ENCODE measurements at places on chromosomes 13 and 19.

DNA sequence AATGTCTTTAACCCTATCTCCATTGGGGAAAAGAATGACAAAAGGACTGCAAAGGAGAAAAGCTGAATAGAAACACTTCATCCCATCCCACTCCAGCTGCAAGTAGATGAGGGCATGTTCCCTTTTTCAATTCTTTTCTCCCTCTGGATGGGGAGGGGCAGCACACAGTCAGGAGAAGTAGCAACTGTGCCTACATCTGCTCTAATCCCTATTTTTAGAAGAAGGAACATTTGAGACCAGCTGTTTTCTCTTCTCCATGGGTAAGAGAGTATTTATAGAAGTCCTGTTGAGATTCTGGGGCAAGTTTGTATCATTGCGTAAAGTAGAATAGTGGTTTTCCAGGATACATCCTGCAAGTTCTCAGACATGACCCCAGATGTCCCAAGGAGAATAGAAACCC is 9.3 kb upstream of the GTF3A start:
- DNase-seq: no peak

GRCh38 chr13:37602733-37603381 is 4.3 kb upstream of the POSTN start:
- no peak for DNase-seq

GRCh38 chr19:53813996-53814395 is 10.1 kb downstream of the NLRP12 start:
- DNase-seq: no peak

DNA sequence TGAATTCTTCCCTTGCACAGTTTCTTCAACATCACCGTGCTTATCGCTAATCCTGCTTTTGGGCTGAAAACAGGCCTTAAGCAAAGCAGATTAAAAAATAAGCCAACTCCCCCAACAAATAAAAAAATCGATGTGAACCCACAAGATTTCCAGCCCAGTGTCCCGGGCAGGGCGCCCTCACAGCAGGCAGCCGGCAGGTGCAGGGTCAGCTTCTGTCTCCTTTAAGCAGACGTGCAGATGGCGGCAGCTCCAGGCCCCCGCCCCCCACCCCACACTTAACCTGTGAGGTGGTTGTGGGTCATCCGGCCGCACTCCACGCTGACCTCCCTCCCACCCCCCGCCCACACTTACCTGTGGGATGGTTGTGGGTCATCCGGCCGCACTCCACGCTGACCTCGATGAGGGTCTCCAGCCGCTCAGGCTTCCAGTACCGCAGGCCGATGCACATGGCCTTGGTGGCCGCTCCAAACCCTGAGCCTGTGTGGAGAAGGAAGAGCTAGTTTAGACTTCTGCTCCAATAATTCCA is 19.8 kb downstream of the ADPRHL1 start:
- DNase-seq: no peak

DNA sequence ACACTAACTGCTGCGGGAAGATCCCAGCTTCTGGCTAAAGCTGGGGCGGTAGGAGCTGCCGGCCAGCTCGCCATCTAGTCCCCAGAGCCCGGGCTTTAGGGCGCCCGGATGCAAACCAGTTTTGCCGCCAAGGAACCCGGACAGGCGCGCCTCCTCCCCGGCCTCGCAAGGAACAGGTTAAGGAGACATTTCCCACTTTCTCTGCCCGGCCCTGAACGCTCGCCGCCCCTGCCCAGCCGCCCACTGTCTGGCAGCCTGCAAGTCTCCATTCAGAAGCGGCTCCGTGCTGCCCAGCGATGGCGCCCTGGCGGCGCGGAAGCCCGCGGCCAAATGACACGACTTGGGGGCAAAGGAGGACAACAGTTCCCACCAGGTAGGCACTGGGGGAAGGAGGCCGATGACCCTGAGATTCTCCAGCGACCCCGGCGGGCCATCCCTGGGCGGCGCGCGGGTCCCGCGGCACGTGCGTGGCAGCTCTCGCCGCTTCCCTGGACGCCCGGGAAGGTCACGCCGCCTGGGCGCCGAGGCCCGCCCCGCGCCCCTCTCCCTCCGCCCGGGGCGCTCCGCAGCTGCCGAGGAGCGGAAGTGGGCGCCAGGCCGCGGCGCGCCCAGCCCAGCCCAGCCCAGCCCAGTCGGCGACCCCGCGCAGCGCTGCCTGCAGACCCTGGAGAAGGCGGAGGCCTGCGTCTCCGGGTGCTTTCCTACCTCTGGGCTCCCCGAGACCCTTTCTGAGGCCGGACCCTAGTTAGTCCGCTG is 42.2 kb upstream of the HNRNPA1L2 start:
- DNase-seq: no peak
